ENCODE measurements at places on chromosomes 2 and 18.

- peak; percentile 5 for DNase-seq
These were observed 29.0 kb downstream of the SERPINB5 start for GRCh38 chr18:63505566-63506335.

DNA sequence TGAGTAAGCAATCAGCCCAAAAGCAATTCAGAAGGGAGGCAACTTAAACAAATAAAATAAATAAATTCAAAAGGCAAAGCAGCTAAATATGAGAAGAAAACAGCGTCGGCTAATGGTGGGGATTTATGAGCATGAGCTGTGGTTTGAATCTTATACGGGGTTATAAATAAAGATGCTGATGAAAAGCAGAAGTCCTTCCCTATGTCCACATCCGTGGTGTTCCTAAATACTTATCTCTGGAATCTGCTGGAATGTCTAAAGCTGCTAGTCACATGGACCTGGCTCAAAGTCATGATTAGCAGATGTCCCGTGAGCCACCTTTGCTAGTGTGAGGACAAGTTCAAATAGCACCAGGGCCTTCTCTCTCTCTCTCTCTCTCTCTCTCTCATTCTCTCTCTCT is 33.8 kb downstream of the SMIM21 start:
- no peak for DNase-seq

DNA sequence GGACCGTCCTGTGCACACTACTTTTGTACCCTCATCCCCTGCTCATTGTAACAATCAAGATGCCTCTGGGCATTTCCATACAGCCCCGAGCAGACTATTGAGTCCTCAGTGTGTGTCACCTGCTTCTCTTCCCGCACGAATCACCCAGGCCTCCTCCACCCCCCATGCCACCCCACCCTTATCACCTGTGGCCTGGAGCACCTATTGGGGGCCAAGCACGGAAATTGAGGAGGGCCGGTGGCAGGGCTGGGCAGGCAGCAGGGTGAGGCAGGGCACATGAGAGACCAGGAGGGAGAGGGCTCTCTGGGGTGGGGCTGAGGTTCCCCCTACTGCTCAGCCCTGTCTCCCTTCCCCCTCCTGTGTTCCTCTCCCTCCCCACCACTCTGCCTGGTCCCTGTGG is 4.3 kb upstream of the NIFK start:
- no peak for DNase-seq

GRCh38 chr2:56565143-56565542 is 381.4 kb downstream of the CCDC85A start:
- no peak for DNase-seq

DNA sequence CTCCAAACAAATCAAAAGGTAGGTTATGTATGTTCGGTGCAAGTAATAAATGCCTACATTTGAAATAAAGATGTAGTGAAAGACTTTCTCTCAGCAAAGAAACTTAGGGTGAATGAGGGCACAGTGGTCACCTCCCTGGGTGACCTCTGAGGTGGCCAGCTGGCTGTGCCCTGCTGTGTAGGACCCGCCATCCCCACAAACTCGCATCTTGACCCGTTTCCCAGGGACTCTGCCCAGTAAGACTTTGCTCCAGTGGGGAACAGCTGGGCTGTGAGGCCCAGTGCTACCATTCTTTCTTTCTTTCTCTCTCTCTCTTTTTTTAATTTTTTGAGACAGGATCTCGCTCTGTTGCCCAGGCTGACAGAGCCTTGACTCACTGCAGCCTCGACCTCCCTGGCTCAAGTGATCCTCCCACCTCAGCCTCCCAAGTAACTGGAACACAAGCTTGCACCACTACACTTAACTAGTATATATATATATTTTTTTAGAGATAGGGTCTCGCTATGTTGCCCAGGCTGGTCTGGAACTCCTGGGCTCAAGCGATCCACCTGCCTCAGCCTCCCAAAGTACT is 8.2 kb upstream of the GAREM2 start:
- no peak for DNase-seq

DNA sequence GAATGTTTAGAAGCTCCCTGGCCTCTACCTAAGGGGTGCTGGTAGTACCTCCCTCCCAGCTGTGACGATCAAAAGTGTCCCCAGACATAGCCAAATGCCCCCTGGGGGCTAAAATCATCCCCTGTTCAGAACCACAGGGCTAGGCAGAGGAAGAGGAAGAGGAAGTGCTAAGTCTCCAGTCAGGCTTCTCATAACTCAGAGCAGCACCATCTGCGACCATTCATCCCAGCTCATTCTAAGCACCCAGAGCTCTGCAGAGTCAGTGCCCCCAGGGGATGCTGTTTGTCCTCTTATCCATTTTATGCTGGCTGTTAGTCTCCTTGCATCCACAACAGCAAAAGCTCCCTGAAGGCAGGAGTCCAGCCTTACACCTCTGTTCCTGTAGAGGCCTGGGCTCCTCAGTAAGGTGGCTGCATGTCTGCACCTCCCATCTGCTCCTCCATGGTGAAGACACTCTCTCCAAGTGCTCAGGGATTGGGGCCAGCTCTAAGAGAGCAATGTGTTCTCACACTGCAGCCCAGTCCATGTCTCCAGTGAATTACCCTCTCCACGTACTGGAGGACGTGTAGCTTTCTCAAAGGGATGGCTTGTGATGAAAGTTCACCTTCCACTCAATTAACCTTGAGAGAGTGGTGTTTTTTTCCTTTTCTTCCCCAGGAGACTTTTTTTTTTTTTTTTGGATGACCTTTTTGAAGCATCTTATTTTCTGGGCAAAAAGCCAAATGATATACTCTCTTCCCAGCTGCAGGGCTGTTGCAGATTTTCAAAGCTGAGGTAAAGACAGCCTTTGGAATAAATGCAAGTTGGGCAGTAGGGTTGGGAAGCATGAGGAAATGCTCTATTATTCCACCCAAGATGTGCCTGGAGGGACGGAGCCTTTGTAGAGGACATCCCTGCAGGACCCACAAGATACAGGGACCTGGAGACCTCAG is 158.9 kb upstream of the SLC14A2 start:
- DNase-seq: no peak

DNA sequence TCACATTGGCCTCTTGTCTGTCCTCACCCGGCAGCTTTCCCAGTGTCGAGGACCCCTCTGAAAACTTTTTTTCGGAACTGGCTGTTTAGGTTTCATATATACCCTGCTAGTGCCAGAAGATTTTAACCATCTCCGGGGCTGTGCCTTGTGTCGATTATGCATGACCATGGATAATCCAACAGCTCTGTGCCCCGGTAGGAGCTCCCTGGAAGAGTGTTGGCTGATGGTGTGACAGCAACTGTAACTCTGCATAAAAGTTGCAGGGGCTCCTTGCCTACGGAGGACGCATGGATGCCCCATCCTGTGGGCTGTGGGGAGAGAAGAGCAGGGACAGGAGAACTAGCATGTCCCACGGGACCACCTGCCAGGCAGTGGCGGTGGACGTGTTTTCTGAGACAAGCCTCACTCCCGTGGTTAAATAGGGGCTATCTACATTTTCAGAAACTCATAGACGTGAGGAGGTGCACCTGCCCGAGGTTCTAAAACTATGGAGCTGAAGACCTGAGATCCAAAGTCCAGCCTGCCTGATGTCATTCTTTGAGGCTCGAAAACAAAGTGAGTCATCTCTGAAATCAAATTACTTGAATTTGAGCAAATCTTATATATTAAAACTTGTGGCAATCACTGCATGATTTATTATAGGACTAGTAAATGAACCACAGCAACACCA is 437.2 kb upstream of the HS6ST1 start:
- DNase-seq: no peak

DNA sequence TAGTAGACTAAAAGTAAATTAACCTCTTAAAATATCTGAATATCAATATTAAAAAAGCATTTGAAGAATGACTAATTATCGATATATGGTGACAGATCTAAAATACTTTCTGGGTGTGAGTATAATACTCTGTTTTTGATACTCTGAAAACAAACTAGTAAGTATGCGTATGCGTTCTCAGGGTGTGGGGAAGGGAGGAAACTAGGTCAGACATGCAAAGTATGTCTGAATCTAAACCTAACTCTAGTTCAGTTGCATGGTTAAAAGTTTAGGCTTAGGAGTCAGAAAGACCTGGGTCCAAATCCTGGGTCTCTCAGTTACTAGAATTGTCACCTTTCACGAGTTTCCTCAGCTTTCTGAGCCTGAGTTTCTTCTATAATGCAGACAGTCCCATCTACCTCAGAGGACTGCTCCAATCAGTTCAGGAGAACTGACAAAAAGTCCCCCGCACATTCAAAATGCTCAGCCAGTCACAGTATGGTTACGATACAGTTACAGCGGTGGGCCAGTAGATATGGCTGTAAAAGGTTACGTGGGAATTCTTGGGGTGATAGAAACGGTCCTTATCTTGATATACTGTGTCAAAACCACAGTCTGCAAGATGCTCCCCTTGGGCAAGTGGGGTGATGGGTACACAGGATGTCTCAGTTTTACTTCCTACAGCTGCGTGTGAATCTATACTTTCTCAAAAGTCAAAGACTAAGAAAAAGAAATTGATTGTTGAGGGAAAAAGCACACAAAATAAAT is 29.2 kb downstream of the UNC50 start:
- DNase-seq: no peak

- DNase-seq: peak; percentile 60
These were observed 22.9 kb downstream of the ZNF532 start for GRCh38 chr18:58887613-58887963.

DNA sequence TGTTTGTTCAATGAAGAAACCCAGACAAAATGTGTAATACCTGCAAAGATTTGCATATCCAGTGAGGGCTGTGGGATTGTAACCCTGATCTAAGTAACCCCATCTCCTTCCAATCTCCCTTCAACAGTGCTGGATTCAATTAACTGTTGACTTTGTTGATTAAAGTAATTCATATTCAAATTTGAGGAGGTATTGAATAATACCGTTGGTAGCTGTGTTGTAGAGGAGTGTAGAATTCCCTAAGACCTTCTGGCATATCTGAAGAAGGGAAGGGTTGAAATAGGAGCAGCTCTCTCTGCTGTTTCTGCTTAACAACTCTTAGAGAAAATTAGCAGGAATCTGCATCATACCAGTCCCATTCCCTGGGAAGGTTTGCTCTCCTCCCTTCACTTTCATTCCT is 28.2 kb downstream of the MAIP1 start:
- no peak for DNase-seq

- no peak for DNase-seq
These were observed 252.0 kb upstream of the MYT1L start for GRCh38 chr2:2582998-2583545.

DNA sequence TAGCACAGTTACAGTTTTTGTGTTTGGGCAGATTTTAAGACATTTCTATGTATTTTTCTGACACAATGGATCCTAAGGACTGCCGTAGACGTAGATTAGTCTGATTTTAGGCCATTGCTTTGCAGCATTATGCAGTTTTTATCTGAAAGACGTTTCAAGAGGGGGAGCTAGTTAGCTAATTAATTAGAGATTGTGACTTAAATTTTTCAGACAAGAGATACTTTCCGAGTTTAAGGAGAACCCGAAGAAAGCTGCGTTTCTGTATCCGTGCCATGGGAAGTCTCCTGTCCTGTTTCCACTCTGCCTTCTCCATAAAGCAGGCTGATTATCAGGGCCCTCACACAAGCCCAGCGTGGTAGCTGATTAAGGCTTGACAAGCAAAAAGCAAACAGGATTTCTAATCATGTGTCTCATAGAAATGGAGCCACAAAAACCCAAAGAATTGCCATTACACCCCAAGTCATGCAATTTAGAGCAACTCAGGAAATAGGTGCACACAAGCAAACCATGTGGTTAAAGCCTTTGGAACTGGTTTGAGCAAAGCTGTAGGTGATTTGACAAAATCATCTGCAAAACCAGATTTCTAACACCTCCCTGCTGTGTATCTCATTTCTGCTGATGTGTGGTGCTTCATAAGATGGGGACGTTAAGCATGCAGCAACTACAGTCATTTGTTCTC is 808.1 kb downstream of the RNF144A start:
- no peak for DNase-seq

- DNase-seq: no peak
These were observed 9.3 kb upstream of the THADA start for GRCh38 chr2:43605079-43605655.

DNA sequence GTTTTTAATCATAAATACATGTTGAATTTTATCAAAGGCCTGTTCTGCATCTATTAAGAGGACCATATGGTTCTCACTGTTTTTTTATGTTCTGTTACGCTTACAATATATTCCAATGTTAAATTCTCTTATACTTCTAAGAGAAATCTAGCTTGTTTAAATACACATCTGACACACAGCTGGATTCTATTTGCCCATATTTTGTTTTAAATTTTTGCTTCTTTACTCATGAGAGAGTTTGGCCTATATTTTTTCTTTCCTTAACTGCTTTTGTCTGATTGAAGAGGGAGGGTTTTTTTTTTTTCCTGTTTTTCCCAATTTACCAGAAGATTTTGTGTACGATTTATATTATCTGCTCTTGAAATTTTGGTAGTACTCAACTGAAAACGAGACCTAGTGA is 34.9 kb downstream of the RNF144A start:
- no peak for DNase-seq
